NCI-H748 treated with DMSO at 0.1 percent for 48 hours (cell line): ENCODE measurements at places on chromosomes 3 and 15.

DNA sequence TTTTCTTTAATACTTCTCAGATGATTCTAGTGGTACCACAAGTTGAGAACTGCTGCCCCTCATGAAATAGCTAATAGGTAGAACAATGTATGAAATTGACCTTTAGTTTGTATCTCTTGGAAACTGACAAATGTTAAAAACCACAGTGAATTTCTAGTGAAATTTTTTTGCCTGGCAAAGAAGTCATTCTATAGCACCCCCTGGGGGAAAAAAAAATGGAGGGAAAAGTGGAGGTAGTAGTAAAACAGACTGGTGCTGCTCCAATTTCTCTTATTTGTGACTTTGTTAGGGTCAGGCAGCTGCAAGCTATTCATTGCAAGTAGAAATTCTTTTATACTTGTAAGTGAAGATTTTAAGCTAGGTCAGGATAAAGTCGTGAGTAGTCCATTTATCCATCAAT lies 605.0 kb downstream of the NLGN1 start:
- no peak for DNase-seq

- no peak for DNase-seq
These were observed 102.4 kb downstream of the MYLK start for GRCh38 chr3:123781571-123782275.

- DNase-seq, result no peak
These were observed 11.3 kb upstream of the RPL39L start for GRCh38 chr3:187150599-187150998.

GRCh38 chr3:24355806-24356205 lies 138.8 kb downstream of the THRB start:
- DNase-seq, result no peak

- no peak for DNase-seq
These were observed 39.9 kb downstream of the KLF15 start for GRCh38 chr3:126317029-126317996.

DNA sequence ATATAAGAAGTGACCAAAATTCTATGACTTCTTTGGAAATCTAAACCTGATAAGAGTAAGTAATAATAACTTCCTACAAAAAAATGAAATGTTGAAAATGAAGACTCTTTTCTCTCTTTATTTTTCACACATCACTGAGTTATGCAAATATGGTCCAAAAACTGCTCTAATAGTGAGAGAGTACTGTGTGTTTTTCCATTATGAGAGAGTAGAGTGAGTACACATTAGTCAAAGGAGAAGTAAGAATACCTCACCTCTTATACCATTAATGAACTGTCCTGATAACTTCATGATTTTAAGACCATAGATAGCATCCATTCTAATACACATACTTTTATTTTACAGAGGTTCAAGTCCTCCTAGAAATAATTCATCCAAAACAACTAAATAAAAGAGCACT lies 1310.2 kb downstream of the SI start:
- DNase-seq, result no peak

- no peak for DNase-seq
These were observed 102.9 kb upstream of the NR2E3 start for GRCh38 chr15:71707230-71708050.

- peak; percentile 54 for DNase-seq
These were observed 583 bp upstream of the C3orf49 start for GRCh38 chr3:63818282-63819150.

DNA sequence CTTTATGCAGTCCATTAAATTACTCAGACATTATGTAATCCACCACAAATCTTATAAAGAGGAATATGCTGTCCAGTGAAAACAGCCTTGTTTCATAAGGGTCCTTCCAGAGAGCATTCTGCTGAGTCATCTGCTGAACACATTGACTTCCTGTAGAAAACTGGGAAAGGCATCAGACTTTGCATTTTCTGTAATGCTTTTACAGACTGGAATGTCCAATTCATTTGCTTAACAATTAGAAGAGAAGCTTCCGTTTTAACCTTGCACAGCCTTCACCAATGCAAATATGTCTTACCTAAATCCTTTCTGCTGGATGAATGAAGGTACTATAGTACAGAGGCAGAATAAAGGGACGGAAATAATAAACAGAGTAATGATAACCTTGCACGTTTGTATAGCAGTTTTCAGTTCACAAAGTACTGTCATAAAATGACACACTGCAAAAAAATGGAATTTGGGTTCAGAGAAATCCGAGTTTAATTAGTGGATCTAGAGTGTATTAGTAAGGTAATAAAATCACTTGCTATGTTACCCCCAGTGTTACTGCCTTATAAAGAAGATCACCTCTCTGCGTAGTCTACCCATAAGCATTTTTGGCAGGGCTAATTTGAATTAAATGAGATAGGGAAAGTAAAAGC lies 301.5 kb downstream of the PYDC2 start:
- peak; percentile 10 for DNase-seq

DNA sequence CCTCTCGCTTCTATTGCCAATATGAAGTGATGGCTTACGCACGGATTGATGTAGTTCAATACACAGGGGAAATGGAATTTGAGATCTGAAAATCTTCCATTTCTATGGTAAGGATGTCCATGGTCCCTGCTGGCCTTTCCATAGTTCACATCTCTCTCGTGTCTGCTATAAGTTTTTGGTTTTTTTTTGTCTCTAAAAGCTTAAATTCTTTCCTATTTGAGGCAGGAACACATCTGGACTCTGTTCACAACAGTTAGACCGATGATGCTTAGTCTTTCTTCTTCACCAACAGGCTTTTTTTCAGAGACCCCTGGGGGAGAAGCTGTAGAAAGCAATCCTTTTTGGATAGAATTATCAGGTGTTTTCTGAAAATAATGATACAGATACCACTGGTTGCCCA lies 108.1 kb downstream of the XXYLT1 start:
- DNase-seq, result no peak

DNA sequence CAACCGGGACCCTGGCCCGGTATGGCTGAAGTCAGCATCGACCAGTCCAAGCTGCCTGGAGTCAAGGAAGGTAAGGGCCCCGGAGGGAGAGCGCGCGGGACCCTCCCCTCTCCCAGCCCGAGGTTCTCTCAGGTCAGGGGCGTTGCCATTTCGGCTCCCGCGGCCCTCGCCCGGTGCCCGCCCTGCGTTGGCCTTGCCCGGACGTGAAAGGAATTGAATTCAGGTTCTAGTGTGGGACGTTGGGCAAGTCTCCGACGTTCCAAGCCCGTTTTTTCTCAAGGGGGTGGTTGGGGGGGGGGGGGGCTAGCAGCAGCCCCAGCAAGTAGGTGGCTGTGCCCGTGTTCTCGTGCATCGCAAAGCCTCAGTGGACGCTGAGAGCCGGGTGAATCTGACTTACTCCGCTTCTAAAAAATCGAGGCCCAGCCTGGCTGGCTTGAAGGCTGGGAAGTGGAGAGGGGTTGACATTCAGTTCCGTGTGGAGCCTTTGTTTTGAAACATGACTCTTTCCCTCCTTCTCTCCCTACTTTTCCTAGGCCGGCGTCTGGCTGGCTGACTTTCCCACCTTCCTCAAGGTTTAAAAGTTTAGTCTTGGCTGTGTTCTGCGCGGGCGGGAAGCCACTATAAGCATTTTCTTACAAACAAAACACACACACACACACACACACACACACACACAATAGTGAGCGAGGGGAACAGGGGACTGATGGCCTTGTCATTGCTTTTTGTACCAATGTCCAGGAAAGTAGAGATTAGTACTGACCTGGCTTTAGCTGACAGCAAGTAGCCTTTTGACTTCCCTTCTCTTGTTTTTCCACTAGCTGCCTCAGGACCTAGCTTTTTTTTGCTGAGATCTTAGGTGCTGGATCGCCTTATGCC lies at the start of gene UTS2B:
Gene UTS2B (minus strand): TSS at position 873 of the 876 bp plus-strand sequence. CDS start 48,337 bp downstream, outside the sequence.
- peak; percentile 9 for DNase-seq

DNA sequence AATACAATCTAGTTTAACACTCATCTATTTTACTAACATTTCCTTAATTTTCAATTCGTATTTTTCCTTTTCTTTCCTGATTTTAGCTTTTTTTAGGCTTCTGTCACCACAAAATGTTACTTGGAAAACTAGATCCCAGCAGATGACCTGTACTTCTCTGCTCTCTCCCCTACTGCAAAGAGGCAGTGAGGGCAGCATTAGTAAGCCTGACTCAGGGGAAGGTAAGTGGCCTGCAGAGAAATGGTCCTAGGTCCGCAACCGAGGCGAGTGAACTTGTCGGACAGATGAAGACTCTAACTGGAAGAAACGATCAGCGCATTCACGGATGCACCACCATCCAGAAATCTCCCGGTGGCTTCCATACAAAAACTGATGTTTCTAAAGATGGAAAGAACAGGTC lies 20.4 kb downstream of the TMEM43 start:
- no peak for DNase-seq

DNA sequence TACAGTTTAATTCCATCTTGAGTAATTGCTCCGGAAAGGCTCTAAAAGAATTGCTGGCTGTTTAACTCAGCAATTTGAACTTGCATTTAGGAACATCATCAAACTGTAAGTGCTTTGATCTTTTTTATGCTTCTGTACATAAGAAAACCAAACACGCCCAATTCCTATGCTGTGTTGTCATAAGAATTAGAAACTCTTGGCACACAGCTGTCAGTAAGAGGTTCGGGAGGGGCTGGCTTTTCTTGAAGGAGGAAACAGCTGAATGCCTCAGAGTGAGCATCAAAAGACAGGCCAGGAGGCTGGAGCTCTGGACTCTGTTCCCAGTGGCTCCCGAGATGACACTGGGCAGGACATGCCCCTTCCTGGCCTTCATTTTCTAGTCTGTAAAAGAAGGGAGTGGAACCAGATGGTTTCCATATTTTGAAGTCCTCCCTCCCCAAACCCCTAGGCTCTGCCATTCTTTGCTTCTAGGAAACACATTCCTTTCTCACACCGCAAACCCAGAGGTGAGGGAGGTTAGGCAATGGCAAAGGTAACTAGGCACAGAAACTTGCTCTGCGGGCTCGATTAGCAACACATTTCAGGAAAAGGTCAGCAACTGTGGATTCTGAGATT lies 73.7 kb upstream of the DLG1 start:
- no peak for DNase-seq

DNA sequence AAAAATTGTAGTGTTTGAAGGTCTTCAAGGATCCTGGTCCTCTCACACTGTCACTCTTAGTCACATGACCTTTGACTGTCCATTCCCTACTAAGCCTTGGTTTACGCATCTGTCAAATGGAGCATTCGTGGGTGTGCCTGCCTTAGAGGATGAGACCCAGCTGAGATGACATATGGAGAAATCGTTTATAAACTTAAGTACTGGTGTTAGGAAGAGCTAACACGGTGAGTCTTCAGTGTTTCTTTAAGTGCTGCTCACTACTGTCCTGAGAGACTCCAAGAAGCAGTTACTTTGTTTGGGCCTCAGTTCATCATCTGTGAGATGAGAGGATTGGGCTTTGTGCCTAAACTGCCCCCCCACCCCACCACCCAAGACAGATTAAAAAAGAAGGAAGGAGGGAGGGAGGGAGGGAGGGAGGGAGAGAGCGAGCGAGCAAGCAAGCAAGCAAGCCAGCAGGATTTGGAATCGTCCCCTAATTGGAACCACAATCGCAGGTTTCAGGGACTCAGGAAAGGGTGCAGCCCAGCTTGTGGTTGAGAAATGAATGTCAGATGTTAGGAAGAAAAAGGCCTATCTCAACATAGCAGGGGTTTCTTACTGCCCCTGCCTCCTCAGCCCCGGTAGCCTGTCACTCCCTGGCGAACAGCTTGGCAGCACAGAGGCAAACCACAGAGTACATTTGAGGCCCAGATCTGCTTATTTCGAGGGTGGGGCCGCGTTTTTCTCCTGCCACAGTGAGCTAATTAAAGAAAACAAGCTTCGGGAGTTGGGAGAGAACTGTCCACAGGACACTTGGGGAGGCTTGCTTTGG lies 32.7 kb downstream of the SMAD3 start:
- no peak for DNase-seq

DNA sequence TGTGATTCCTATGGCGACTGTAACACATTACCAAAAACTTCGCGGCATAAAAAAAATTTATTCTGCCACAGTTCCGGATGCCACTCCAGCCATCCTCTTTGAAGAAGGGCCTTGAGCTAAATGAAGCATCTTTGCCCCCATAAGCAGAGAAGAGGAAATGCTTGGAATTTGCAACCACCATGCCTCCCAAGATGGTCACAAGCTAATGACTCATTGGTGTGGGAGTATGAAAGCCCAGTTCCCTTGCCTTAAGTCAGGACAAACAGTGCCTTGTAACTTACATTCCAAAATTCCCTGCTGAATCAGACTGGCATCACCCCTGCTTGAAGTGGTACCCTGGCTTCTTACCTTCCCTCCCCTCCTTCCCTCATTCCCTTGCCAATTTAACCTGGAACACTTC lies 1077.4 kb downstream of the EPHA3 start:
- DNase-seq, result no peak

DNA sequence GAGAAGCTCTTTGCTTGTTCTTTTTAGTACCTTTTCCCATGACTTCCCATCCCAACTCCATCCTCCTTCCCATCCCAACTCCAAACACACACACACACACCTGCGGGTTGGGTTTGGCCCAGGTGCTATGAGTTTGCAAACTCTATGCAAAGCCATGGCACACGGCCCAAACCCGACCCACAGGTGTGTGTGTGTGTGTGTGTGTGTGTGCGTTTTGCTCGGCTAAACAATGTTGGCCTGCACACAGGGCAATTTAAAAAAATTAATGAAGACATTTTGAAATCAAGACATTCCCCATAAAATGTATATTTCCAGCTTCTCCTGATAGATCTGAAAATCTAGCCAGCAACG lies 103.7 kb upstream of the TLE3 start:
- DNase-seq, result no peak

DNA sequence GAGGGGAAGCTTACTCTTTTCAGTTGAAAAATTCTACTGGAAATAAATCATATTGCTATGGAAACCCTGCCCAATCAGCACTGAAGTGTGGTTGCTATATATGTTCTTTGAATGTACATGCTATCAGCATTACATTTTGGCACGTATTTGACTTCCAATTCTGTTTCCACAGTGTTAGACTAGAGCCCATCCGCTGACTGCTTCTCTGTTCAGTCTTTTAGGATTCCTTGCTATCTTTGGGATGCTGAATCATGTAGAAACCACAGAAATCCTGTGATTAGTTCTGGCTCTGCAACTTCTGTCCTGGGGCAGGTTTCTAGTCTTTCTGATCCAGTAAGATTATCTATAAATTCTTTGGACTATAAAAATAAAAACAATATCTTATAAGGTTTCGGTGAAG lies 128.2 kb upstream of the SLC7A14 start:
- DNase-seq, result no peak

DNA sequence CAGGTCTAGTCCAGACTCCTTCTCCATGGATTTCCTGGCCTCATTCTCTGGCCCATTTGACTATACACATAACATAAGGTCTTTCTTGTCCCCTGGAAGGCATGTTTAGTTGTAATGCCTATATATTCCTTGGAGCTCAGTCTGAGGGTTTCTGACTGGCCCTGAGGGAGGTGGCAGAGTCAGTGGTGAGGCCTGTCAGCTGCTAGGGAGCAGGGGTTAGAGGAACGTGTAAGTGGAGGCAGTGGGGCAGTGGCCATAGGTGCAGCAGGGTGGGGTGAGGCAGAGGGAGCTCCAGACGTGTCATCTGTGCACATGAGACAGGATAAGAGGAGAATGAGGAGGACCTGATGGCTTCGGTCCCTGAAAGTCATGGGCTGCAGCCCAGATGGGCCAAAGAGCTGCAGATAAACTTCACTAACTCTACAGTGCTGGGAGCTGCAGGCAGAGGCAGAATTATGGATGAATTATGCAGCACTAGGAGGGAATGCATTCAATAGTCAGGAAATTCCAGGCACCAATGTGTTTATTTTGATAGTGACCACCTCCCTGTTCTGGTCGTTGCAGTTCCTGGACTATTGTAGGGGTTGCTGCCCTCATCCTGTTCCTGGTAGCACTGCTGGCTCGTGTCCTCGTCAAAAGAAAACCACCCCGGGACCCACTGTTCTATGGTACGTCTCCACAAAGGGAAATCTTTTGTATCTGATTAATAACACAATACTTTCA lies 4.9 kb downstream of the TM6SF1 start:
- no peak for DNase-seq
